Activated gamma-delta T cell (primary cell): ENCODE measurements at places on chromosomes 16 and 17.

DNA sequence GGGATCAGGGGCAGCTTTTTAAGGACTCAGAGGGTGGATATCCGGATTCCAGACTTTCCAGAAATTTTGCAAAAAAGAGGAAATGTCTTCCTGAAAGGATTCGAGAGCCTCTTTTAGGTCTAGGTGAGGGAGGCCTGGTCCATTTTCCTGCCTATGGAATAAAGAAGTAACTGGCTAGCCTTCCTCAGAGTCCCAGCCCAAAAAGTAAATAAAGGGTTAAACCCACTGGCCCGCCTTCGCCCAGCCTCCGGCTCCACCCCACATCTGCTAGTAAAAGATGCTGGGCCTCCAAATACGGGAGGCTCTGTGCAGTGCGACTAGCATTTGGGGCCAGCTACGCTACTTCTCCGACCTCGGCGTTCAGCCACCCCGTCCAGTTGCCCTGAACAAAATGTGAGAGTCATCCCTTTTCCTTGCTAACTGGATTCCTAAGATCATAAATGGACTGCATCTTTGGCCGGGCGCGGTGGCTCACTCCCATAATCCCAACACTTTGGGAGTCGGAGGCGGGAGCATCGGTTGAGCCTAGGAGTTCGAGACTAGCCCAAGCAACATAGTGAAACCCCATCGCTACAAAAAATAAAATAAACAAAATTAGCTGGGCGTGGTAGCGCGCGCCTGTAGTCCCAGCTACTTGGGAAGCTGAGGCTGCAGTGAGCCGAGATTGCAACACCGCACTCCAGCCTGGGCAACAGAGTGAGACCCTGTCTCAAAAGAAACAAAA is 824 bp upstream of the MPP2 start:
- DNase-seq, result no peak

DNA sequence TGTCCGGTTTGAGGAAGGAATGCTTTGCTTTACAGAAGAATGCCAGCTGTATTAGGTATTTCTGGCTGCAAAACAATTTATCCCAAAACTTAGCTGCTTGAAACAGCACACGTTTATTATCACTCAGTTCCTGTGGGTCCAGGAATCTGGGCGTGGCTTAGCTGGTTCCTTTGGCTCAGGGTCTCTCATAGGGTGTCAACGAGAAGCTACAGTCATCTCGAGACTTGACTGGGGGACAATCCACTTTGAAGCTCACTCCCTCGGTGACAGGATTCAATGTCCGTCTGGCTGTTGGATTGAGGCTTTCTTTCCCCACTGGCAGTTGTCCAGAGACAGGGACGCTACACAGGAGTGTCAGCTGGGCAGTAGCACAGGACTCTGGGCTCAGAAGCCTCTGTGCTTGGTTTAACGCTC is 9.6 kb upstream of the RHBDF2 start:
- no peak for DNase-seq

- DNase-seq, result no peak
Observed at GRCh38 chr17:8746501-8747236, 2.0 kb upstream of the CCDC42 start.

DNA sequence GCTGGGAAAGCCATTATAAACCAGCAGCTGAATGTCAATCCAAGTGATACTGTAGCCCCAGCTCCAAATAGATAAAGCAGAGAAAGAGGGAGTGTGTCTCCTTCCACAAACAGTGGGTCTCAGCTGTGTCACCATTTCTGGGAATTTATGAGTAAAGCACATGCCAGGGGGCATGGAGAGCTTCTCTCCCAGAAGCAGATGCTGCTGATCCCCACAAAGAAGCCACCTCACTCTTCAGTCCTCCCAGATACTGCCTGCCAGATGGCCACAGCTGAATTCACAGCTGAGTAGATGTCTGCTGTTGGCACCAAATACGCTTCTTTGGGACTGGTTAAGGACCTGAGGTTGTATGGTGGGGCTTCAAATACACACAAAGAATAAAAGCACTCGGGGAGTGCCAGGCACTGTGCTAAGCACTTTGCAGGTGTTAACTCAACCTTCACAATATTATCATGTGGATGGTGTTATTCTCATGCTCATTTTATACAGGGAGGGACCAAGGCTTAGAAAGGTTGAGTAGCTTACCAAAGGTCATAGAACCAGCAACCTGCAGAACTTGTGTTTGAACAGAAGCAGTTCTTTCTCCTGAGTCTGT is 298.3 kb downstream of the CDH11 start:
- no peak for DNase-seq

DNA sequence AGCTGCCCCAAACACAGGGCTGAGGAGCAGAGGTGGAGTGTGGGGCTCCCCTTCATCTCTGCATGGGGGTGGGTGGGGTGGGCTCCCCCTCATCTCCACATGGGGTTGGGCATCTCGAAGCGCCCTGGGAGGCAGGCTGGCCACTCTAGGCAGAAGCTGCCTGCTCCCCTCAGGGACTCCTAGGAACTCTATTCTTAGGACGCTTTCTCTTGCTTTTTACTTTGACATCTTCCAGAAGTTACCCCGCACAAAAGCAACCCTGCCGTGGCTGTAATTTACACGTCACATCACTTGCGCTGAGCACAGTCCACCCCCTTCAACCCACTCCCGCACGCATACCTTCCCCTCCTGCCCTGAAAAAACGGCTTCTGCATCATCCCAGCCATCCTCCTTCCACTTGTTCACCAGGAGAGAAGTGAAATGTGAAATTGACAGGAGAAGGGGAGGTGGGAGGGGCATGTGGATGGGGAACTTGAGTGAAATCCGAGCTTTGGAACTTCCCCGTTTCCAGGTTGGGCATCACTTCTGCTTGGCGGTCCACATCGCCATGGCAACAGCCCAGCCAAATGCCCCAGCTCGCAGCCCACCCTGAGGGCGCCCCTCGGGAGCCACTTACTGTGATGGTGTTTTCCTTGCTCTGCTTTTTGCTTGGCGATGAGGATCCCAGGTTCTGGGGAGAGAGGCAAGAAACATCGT is 53.7 kb upstream of the RCVRN start:
- no peak for DNase-seq

- DNase-seq, result no peak
Observed at GRCh38 chr17:17321356-17322025, 18.3 kb downstream of the NT5M start.

- DNase-seq, result no peak
Observed at GRCh38 chr16:69003500-69003899, 102.0 kb upstream of the HAS3 start.

DNA sequence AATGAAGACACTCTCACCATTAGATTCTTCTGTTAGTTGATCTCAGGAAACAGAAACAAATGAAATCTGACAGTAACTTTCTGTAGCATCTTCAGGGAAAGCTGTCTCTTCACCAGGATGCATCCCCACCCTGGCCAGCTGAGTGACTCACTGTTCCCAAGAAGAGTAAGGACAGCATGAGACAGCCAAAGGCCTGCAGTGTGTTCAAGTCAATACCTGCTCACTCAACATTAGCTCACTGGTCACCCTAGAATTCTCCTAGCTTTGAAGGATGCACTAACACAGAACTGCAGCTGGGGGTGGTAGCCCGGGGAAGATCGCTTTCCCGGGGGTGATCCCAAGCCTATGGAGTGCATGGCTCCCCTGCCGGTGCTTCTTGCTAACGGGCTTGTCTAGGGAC is 28.2 kb upstream of the CLEC18B start:
- no peak for DNase-seq

DNA sequence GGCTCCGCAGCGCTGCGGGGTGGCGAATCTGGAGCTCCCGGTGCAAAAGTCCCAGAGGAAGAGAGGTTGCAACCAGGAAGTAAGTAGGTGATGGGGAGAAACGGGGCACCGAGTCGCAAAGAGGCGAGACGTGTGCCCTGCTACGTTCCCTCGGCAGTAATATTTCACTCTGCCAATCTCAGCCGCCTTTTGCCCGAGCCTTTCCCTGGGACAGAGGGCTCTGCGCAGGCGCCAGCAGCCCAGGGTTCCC is at the start of gene NR1D1:
Gene NR1D1 (minus strand): TSS at position 171 of the 250 bp plus-strand sequence. CDS start 495 bp downstream, outside the sequence.
- DNase-seq, result no peak

DNA sequence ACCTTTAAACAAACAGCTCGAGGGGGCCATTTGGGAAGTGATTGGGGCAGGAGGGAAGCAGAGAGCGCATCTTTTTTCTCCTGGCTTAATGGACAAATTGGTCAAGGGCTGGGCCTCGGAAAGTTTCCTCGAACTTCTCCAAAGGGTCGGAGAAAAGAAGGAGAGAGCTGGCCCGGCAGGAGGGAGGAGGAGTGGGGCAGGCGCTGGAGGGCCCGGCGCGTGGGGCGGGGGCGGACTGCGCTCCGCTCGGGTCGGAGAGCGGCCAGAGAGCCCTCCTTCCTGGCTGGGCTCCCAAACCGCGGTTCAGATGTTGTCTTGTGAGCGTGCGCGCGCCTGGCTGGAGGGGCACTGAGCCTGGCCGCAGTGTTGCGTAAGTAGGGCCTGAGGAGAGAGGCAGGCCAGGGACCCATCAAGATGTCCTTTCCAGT is 1.2 kb downstream of the MMP2 start:
- DNase-seq, result no peak
